ENCODE measurements at places on chromosomes 7 and 10.
A peak's percentile ranks its signal among the peaks of the same experiment; 100 is the strongest.

DNA sequence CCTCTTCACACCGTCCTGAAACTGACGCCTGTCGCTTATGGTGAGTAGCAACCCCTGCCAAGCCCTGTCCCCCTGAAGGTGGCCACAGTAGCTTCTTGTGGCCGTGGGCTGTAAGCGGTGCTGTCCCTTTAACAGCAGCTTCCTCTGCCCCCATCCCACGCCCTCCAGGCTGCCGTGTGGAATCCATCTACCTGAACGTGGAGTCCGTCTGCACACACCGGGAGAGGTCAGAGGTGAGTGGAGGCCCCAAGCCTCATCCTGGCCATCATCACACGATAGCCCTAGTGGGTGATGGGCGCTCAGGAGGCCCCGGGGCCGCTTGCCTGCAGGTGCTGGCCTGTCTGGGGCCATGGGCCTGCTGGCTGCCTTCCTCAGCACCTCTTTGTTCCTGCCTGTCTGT, 21.2 kb downstream of the PFKFB3 start:
- DNase-seq = no peak

GRCh38 chr10:69815104-69815503, 13.4 kb downstream of the COL13A1 start:
- no peak for DNase-seq

DNA sequence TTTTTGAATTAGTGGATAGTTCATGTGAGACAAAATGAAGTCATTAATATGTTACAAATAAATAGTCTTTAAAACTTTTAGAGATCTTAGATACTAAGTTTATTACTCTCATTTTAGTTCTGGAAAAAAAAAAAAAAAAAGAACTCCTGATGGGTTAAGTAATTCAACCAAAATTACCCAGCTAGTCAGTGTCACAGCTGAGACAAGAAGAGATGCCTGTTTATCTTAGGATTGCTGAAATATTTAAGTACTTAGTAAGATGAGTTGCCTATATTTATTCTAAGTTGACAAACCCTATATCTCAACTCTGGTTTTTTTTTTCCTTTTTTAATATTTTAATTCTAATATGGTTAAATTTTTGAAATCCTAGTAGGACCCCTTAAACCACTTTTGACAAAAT, 781.0 kb upstream of the LRRN3 start:
- no peak for DNase-seq

GRCh38 chr7:8436965-8437364, 3.6 kb downstream of the NXPH1 start:
- peak; percentile 80 for DNase-seq

All from H4 (cell line).